ENCODE measurements at places on chromosomes 7 and 10.

GRCh38 chr7:2063563-2064260 is 169.0 kb downstream of the MAD1L1 start:
- DNase-seq = peak; percentile 32

GRCh38 chr10:110840225-110840922 is 31.4 kb upstream of the PDCD4 start:
- DNase-seq = no peak

DNA sequence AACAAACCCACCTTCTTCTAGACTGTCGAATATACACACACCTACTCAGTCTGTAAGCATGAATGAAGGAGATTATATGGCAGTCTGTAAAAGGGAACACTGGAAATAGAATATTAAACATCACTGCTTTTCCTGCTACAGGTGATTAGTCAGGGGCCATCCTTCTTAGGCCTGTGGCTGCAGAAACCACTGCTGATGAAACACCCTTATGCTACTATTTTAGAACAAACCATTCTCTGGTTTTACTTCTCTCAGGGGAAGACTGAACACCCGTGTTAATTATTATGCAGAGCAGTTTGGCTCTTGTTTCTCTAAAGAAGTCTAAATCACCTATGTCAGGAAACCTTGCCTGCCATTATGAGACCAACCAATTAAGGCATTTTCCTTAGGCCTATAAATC is 351.1 kb upstream of the KLF6 start:
- DNase-seq = no peak

DNA sequence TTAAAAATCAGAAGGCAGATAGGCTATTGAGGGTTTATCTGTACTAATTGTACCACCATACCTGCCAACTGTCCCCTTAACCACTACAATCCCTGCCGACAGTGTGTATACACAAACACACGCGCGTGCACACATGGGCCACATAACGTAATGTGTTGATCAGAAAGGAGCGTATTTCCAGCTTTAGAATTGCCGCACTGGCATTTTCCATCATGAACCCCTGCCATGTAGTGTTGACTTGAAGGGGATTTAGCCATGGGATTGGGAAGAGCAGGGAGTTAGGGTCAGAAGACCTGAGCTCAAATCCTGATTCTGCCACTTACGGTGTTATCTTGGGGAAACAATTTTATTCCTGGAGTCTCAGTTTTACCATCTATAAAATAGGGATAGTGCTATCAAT is 158.9 kb downstream of the TCF7L2 start:
- DNase-seq = no peak

DNA sequence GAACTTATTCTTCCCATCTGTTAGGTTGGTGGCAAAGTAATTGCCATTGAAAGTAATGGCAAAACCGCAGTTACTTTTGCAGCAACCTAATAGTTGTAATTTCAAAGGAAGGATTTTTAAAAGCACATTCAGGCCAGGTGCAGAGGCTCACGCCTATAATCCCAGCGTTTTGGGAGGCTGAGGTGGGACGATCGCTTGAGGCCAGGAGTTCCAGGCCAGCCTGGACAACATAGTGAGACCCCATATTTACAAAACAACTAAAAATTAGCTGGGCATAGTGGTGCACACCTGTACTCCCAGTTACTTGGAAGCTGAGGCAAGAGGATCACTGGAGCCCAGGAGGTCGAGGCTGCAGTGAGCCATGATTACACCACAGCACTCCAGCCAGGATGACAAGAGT is 374.9 kb downstream of the GALNT17 start:
- DNase-seq = no peak

Data from EH (cell line).